ENCODE measurements at places on chromosomes 2 and 18.
A peak's percentile ranks its signal among the peaks of the same experiment; 100 is the strongest.

GRCh38 chr2:69815717-69816116 lies 13.7 kb upstream of the GMCL1 start:
- DNase-seq, result no peak

DNA sequence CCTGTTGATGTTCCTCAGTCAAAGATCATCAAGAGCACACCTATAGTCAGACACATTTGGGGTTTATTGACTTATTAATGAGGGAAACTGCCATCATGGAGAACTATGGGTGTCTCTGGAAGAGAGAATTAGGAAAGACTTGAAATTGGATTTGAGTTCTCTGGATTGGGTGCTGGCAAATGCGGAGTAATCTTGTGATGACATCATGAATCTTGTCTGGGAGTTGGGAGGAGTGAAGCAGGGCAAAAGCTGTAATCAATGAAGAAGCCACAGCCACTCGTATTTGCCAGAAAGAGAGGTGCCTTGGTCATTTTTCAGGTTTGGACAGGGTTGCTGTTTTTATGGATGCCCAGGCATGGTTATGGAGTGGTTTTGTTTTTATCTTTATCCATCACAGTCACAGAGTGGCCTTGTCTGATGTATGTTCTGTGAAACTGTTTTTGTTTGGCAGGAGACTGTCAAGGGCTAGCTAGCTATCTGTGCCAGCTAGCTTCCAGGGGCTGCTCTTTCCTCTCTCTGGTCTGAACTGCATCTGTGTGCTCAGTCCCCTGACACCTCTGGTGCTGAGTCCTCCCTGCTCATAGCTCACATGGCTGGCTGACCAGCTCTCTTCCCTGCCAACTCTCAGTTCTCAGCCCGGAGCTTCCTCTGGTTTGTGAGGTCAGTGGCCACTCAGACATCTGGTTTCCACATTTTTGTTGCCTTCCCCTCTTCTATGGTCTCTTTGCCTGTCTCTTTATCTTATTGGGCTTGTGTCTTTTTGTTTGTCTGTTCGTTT lies 193.4 kb upstream of the RMP24 start:
- no peak for DNase-seq

DNA sequence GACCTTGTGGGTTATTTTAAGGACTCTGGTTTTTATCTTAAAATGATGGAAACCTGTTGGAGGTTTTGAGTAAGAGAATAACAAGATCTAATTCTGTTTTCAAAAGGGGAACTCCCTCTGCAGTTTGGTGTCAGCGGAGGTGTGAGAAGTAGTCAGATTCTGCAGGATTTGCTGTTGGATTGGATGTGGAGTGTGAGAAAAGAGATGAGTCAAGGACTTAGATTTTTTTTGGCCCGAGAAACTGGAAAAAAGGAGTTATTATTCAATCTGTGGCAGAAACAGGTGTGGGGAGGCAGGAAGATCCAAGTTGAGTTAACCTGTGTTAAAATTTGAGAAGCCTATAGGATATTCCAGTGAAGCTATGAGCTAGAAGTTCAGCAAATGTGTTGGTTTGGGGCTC lies 337.2 kb upstream of the FANCL start:
- no peak for DNase-seq

- DNase-seq, result no peak
These were observed 419.7 kb upstream of the TNP1 start for GRCh38 chr2:217279556-217279955.

- no peak for DNase-seq
These were observed 102.9 kb downstream of the RAB3GAP1 start for GRCh38 chr2:135154962-135155361.

DNA sequence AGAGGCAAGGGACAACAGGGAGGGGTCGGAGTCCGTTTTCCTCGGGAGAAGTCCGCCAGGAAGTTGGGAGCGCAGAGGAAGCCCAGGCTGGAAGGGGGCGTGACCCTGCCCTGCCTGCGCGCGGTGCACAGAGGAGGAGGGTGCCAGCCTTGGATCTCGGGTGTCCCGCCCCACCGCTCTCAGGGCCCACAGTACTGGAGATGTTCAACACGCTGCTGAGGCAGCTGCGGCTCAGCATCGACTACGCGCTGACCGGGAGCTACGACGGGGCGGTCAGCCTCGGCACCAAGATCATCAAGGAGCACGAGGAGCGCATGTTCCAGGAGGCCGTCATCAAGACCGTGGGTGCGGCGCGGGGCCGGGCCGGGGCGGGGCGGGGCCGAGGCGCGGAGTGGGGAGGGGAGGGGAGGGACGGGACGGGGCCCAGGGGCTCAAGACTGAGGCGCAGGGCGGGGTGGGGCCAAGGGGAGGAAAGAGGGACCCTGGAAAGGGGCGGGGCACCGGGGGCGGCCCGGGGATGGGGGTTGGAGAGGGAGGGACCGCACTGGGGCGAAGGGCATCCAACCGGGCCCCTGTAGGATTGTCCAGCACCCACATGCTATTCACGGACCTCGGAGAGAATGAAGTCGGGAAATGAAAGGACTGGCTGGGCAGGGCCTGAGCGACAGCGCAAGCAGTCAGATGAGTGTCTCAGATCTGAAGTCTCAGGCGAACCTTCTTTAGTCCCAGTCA lies 36.6 kb downstream of the POMC start:
- no peak for DNase-seq

DNA sequence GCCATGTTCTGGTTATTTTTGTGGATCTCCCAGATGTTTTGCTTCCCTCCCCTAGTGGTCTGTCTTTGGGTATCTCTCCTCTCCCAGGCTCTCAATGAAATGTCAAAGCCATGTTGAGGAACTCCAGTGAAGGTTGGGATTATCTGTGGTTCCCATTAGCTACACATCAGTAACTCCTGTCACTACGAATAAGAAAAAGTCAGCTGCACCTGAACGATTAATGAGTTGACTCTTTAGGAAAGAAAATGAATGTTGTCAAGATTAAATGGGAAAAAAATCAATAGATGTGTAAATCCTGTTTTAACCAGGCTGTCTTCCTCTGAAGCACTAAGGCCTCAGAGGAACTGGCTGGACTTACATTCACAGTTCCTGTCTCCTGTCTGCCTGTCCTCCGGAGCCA lies 94.0 kb upstream of the DAPL1 start:
- no peak for DNase-seq

DNA sequence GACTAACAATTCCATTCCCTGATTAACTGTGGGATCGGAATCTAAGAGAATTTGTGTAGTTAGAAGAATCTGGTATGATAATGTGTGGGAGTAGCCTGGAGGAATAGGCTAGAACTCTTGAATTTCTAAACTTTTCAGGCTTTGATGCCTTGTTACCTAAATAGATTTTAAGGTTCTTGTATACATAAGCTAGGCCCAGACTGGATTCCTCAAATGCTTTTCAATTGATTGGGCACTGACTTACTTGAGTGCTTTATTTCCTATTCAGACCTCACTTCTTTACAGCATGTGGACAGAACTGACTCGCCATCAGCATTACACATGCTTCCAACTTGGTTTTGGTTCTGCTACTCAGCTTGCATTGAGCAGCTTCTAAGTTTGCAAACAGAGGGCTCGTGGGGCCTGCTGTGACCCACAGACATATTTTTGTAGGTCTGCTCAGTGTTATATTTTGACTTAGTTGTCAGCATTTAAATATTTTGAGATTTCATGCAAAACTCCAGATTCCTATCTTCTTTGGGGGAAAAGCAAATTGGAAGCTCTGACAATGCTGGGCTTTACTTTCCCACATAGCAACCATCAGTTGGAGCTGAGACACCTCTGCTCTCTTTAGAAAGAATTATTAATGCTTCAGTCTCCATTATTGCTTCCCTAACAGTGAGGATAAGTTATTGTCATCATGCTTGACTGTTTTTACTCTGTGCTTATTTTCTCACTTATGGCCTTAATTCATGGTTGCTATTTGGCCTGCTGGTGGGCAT lies 5.7 kb downstream of the PARD3B start:
- DNase-seq, result no peak

DNA sequence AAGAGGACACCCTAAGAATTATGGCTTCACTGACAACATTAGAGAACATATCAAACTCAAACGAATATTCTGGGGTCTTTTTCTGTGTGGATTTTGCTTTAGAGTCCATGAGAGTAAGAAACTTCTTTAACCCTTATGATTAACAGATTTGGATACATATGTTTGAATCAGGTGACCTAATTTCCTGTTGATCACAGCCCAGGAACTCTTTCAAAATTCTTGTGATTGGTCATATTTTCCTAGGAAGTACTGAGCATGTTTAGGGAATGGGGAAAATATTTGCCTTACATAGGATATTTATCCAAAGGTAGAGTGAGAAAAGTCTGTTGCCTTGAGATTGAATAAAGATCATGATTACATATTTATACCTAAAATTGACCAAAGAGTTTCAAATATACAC lies 160.0 kb downstream of the KCNH7 start:
- DNase-seq, result no peak

DNA sequence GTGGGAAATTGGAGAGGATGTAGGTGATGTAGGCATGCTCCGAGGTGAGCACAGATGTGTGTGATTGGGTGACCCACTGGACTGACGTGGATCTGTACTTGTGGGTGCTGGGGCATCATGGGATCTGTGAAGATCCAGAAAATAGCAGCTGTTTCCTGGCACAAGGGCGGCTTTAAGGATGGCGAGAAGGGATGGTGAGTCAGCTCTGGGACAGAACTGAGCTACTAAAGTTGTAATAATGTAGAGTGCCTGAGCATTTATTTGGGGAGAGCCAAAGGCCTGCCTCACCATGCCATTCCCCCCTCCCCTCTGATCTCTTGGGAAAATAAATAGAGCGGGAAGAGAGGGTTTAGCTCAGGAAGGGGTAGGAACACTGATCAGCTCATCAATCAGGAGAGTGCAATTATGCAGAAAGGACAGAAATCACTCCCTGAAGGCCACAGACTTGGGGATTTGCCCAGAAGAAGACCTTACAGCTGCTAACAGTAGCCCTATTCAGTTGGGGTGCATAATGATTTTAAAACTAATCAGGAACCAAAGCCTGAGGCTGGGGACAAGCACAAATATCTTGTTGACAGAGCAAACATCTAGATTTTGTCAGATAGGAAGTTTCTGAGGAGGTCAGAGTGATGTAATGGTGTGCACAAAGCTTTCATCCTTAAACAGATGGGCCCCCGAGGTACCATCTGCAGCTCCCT lies 30.3 kb downstream of the TANC1 start:
- peak; percentile 70 for DNase-seq

DNA sequence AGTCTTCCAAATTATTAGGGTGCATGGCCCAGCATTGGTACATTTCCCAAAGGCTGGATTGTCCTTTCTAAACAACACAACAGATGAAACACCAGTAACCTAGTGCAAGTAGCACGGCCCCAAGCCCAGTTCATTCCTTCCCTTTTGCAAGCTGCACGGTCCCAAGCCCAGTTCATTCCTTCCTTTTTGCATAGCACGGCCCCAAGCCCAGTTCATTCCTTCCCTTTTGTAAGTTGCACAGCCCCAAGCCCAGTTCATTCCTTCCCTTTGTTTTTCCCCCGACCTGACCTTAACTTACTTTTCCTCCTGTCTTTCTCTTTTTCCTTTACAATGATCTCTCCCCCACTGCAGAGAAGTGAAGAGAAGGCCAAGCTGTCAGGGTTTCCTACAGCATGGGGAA lies 60.9 kb downstream of the C18orf63 start:
- DNase-seq, result no peak

GRCh38 chr18:42157420-42157819 lies 202.4 kb downstream of the PIK3C3 start:
- DNase-seq, result no peak

DNA sequence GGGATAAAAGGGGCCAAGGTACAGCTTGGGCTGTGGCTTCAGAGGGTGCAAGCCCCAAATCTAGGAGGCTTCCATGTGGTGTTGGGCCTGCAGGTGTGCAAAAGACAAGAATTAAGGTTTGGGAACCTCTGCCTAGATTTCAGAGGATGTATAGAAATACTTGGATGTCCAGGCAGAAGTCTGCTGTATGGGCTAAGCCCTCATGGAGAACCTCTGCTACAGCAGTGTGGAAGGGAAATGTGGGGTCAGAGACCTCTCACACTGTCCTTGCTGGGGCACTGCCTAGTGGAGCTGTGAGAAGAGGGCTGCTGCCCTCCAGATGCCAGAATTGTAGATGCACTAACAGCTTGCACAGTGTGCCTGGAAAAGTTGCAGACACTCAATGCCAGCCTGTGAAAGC lies 880.6 kb upstream of the ID2 start:
- DNase-seq, result no peak

DNA sequence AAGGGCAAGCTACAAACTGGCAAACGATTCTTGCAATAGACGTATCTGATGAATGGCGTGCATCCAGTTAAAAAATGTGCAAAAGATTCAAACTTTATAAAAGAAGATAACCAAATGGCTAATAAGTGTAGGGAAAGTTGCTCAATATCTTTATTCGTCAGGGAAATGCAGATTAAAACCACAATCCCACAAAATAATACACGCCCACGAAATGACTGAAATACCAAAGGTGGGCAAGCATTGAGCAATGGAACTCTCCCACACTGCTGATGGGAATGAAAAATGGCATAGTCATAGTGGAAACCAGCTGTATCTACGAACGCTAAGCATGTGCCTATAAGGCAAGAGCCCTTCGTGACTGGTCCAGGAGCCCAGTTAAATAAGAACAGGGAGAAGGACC lies 168.6 kb upstream of the SIX2 start:
- DNase-seq, result no peak

DNA sequence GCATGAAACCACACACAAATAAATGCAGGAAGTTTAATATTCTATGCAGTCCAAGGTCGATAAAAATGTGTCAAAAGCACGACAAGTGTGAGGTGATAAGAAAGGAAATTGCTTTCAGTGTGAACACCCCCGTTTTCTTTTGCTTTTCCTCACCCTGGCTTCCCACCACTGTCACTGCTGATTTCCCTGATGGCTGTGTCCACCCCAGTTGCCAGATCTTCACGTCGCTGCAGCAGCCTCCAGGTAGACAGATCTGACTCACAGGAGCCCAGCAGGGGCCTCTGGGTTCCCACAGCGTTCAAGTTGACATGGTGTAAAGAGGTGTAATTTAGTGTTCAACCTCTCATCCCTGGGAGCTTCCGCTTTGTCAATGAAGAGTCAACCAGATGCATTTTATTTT lies 128.0 kb upstream of the TACR1 start:
- DNase-seq, result no peak

DNA sequence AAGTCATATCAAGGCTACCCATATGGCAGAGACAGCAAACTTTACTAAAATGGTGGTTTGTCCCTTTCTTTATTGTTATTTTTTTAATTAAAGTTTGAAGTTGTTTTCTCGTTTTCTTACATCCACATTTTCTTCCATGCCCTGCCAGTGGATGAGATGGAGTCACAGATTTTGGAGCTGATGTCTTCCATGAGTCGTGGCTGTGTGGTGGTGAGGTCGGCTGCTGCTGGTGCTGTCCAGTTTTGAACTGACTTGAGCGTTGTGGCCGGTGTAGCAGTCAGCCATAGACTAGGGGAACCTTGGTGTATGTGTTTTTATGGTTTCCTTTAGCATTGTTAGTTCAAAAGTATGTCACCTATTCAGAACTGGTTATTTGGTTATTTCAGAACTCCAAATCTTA lies 182.8 kb downstream of the SH3RF3 start:
- DNase-seq, result no peak

- peak; percentile 35 for DNase-seq
These were observed 31.2 kb upstream of the EN1 start for GRCh38 chr2:118878531-118879149.

- DNase-seq, result peak; percentile 67
These were observed 655 bp downstream of the RND3 start for GRCh38 chr2:150486539-150487484.
